GM12878 (cell line): ENCODE measurements at places on chromosomes 16 and 17. TPM values are rescaled to one million over a fixed set of nuclear protein-coding genes. Genes with fewer than 3 reads are reported as not detected.

The CEP295NL gene
- not detected in 2 replicates for total RNA-seq

The ATP2A3 gene
- total RNA-seq: 91.7 and 99.2 TPM in 2 replicates

DNA sequence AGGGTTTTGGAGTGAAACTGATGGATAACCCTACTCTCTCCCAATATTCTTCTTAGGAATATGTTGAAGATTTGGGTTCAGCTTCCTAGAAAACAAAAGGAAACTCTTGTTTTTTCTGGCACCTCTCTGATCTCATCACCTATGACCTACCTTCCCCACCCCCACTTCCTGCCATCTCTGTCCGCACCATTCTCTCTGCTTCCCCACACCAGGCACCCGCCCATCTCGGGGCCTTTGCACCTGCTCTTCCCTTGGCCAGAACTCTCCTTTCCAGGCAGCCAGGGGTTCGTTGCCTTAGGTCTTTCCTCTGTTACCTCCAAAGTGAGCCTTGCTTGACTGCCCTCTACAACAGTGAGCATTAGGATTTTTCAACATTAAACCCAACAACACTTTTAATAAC lies 159.7 kb downstream of the IRX3 start:
- H3K27ac ChIP-seq: no peak overlapping the region
- no peak for DNase-seq
- H3K27me3 ChIP-seq: no peaks in the 10 kb centered on the region
- H3K36me3 ChIP-seq: no peaks in the 10 kb centered on the region
- no peak overlapping the region for H3K4me3 ChIP-seq

GRCh38 chr16:68077866-68078700 lies 7.1 kb upstream of the NFATC3 start:
- no peak overlapping the region for H3K27ac ChIP-seq
- H3K36me3 ChIP-seq: peaks cover 18% of the 10 kb centered on the region
- no peak for DNase-seq

DNA sequence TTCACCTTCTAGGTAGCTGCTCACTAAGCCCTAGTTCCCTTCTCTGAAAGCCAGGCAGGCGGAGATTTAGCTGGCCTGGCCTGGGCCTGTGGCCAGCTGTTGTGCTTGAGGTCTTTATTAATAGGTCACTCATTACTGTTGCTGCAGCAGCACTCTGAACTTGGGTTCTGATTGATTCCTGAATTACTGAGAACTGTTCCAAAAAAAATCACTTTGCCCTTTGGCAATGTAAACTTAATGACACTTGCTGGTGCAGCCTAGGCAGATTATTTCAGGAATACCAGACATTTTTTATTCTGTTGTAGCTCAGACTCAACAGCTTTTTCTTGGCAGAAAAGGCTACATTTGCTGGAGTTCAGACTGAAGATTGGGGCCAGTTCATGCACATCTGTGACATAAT lies 2.7 kb downstream of the TOM1L1 start:
- DNase-seq: no peak
- H3K4me1 ChIP-seq: peaks cover 6% of the 10 kb centered on the region; the same call in 1 of the 2 replicates
- H3K27me3 ChIP-seq: no peaks in the 10 kb centered on the region; the same call in 1 of the 2 replicates
- H3K27ac ChIP-seq: no peak overlapping the region

The AANAT gene
- total RNA-seq: 0.23 TPM in 1 of 2 replicates, not detected in the other

The SLFN14 gene
- not detected in 2 replicates for total RNA-seq

- no peak overlapping the region for H3K27ac ChIP-seq
- H3K4me3 ChIP-seq: no peak overlapping the region
- no peaks in the 10 kb centered on the region for H3K27me3 ChIP-seq
- no peaks in the 10 kb centered on the region; the same call in 1 of the 2 replicates for H3K36me3 ChIP-seq
- H3K4me1 ChIP-seq: no peaks in the 10 kb centered on the region
Measured at GRCh38 chr17:35498448-35499178, 38.9 kb downstream of the SLFN12L start.

The CD300E gene
- not detected in 2 replicates for total RNA-seq

The ALOX12 gene
- total RNA-seq: not detected in 2 replicates

The JPH3 gene
- 0.05 TPM in 1 of 2 replicates, not detected in the other for total RNA-seq

DNA sequence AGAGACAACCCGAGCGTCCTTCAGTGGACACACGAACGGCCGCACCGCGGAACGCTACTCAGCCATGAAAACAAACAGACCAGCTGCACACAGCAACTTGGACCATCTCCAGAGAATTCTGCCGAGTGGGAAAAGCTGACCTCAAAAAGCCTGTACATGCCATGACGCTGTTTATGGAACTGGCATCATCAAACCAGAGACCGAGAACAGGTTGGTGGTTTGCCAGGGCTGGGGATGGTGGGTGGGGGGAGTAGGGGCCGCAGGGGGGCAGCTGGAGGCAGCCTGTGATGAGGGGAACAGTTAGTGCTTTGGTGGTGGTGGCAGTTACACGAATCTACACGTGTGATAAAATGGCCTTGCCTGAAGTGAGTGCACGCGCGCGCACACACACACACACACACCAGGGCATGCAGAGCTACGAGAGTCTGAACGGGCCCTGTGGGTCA lies 169.8 kb downstream of the LAT start:
- H3K4me3 ChIP-seq: no peak overlapping the region
- no peaks in the 10 kb centered on the region for H3K4me1 ChIP-seq
- H3K27me3 ChIP-seq: no peaks in the 10 kb centered on the region
- H3K27ac ChIP-seq: no peak overlapping the region
- H3K36me3 ChIP-seq: no peaks in the 10 kb centered on the region
- DNase-seq: no peak

The IGSF6 gene
- 0.85 and 1.2 TPM in 2 replicates for total RNA-seq

DNA sequence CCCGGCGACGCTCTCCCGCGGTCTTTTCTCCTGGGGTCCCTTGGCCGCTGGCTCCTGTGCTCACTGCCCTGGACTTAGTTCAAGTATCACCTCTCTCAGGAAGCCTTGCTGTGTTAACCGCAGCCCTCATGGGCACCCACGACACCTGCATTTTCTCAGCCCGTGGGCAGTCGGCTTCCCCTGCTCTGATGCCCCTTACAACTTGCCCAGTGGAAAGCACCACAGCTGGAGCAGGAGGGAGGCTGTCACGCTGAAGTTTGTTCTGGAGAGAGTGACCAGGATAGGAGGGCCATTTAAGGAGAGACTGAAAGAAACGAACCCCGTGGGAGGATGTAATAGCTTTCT lies 395 bp downstream of the STXBP4 start:
- H3K27me3 ChIP-seq: no peaks in the 10 kb centered on the region
- peaks cover 8% of the 10 kb centered on the region; the same call in 1 of the 2 replicates for H3K4me1 ChIP-seq
- no peak for DNase-seq
- no peaks in the 10 kb centered on the region for H3K36me3 ChIP-seq

DNA sequence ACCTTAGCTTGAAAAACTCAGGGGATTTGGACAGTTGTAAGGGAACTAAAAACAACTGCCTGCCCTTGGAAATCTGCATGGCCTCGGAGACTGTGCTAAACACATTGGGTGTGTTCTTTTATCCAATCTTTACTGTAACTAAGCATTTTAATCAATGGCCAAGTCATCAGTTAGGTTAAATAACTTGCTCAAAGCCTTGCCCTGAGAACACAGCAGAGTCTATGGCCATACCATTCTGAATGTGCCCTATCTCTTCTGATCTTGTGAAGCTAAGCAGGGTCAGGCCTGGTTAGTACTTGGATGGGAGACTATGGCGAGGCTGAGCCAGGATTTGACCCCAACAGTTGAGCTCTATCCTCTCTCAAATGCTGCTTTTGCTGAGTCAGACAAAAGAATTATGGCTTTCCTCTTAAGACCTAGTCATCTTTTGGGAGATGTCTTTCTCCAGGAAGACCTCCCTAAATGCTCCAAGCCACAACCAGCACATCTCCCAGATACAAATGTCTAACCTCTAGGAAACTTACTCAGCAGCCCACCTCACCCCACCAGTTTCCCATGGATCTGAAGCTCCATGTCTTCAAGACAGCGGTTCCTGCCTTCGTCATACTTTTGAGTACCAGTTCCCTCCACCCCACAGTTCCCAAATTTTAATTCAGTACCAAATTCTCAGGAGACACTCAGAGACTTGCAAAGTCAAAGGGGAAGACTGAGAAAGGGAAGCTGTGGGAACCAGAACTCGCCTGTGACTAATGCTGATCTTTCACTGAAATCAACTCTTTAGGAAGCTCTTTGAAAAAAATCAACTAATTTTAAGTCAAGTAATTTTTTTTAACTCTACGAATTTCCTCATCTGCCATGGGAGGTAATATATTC lies 336.1 kb downstream of the MAF start:
- H3K4me1 ChIP-seq: peaks cover 7% of the 10 kb centered on the region
- H3K27me3 ChIP-seq: no peaks in the 10 kb centered on the region
- no peak for DNase-seq

DNA sequence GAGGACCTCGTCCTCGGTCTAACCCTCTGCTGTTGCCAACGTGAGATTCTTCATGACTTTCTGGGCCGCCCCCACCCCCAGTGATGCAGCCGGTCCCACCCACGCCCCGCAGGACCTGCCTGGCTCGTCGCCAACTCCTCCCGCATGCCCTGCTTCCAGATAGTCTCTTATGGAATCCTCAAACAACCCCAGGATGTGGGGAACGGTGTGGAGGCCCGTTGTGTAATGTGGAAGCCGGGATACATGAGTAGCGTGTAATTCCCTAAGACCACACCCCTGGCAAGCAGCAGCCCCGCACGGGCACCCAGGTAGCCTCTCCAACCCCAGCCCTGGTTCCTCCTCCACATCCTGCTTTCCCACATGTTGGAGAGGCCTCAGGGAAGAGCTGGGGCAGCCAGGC lies 275.9 kb downstream of the C16orf95 start:
- no peak overlapping the region for H3K27ac ChIP-seq
- H3K27me3 ChIP-seq: no peaks in the 10 kb centered on the region
- H3K4me3 ChIP-seq: no peak overlapping the region
- H3K36me3 ChIP-seq: no peaks in the 10 kb centered on the region
- no peak for DNase-seq

The GNG13 gene
- not detected in 2 replicates for total RNA-seq

DNA sequence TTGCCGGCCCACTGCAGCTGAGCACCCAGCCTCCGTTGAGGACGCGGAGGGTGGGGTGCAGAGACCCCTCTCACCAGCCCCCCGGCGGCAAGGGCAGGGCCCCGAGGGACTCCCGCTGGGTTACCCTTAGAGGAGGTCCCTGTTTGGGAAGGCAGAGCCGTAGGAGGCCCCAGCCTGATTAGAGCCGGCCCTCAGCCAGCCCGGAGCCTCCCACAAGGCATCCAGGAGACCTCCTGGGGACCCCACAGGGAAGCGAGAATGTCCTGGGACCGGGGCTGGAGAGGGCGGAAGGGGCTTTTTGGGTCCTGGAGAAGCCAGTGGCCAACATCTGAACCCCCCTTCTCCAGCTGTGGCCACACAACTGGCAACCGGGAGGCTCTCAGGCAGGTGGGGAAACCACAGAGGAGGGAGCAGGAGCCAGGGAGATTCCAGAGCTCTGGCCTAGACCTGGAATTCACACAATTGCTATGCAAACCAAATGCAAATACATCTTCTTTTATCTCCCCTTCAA lies 21.7 kb upstream of the SP6 start:
- H3K27ac ChIP-seq: no peak overlapping the region
- H3K27me3 ChIP-seq: peaks cover 7% of the 10 kb centered on the region
- H3K4me3 ChIP-seq: no peak overlapping the region

The TCF25 gene
- total RNA-seq: 110 and 130 TPM in 2 replicates

The PDXDC1 gene
- total RNA-seq: 66.6 and 67.7 TPM in 2 replicates

GRCh38 chr16:76276745-76277438 lies at the start of gene CNTNAP4:
Gene CNTNAP4, plus strand, starts transcription at chr16:76277401. Its CDS starts 262 bp downstream, at chr16:76277663.
- H3K4me3 ChIP-seq: no peak within 1 kb of the TSS
- no peaks in the 10 kb centered on the region for H3K4me1 ChIP-seq
- H3K27ac ChIP-seq: no peak within 1 kb of the TSS
- no peaks in the 10 kb centered on the region for H3K27me3 ChIP-seq

The TLCD2 gene
- 0.08 and 0.15 TPM in 2 replicates for total RNA-seq

DNA sequence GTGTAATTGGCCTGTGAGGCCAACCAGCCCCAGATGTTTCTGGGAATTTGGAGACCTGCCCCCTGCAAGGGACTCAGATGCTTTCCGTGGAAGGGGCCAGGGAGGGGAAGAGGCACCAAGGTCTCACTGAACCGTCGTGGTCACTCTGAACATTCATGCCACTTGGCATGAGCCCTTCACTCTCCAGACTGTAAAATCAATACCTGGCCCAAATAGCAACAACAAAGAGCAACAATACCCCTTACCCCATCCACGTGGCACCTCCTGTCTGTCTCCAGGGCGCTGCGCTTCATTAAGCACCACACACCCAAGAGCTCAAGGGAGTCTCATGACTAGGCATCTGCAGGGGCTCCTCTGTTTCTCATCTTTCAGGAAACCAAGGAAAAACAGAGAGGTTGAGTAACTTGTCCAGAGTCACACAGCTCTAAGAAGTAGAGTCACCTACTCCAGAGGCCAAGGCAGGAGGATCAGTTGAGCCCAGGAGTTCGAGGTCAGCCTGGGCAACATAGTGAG lies 52.8 kb downstream of the SOCS1 start:
- H3K27me3 ChIP-seq: no peaks in the 10 kb centered on the region
- no peaks in the 10 kb centered on the region for H3K36me3 ChIP-seq
- H3K4me1 ChIP-seq: peaks cover 74% of the 10 kb centered on the region
- H3K4me3 ChIP-seq: no peak overlapping the region

The RTN4RL1 gene
- 0.10 and 0.13 TPM in 2 replicates for total RNA-seq

DNA sequence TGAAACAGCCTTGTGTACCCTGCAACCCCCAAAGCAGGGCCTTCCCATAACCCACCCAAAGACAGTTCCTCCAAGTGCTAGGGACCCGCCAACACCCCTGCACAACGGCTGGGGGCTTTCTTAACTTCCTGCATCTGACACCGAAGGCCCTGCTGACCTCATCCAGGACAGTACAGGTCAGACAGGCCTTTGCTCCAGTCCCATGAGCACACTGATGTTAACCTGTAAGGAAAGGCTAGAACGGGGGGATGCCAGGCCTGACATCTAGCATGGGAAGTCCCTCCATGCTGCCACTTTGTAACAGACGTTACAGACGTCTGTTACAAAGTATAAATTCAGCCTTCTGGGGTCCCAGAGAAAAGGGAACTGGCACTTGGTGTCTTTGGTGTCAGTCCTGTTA lies 369.1 kb downstream of the CPPED1 start:
- no peaks in the 10 kb centered on the region for H3K27me3 ChIP-seq
- no peak for DNase-seq
- peaks cover 9% of the 10 kb centered on the region for H3K4me1 ChIP-seq
- H3K4me3 ChIP-seq: no peak overlapping the region

The OR1A1 gene
- not detected in 2 replicates for total RNA-seq

- no peaks in the 10 kb centered on the region for H3K36me3 ChIP-seq
- H3K4me3 ChIP-seq: no peak overlapping the region
- H3K27me3 ChIP-seq: no peaks in the 10 kb centered on the region
- H3K27ac ChIP-seq: no peak overlapping the region
- no peaks in the 10 kb centered on the region for H3K4me1 ChIP-seq
Measured at GRCh38 chr17:11353601-11354000, 112.6 kb downstream of the SHISA6 start.

DNA sequence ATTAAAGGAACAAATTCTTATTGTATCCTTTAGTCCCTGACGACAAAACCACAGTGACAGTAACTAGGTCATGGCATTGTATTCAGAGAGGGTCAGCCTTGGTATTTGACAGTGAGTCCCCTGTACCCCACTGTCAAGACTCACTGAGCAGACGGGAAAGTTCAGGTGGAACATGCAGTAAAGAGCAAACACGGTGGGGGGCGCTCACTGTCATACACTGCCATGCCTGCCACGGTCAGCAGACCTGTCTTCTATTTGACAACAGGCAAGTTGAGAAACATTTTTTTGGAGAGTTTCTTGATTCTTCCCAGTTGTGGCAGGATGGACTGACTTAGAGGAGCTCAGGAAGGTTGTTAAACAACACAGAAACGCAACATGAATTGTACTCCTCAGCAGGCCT lies 681.6 kb downstream of the KCNJ18 start:
- no peaks in the 10 kb centered on the region for H3K4me1 ChIP-seq
- H3K4me3 ChIP-seq: no peak overlapping the region
- H3K27me3 ChIP-seq: no peaks in the 10 kb centered on the region
- no peak for DNase-seq
- no peaks in the 10 kb centered on the region for H3K36me3 ChIP-seq
- H3K27ac ChIP-seq: no peak overlapping the region

The RNF157 gene
- total RNA-seq: 14.8 and 17.9 TPM in 2 replicates

The CYBC1 gene
- 156 and 159 TPM in 2 replicates for total RNA-seq

- no peak overlapping the region for H3K4me3 ChIP-seq
- no peak overlapping the region for H3K27ac ChIP-seq
- DNase-seq: no peak
- peaks cover 20% of the 10 kb centered on the region; the same call in 1 of the 2 replicates for H3K36me3 ChIP-seq
Measured at GRCh38 chr17:8944748-8945147, 20.8 kb downstream of the PIK3R5 start.
